ENCODE measurements at places on chromosomes 11 and 22. TPM values are rescaled to one million over a fixed set of nuclear protein-coding genes. Genes with fewer than 3 reads are reported as not detected.

Gene OPCML
- not detected for total RNA-seq

Gene PARVB
- total RNA-seq = 28.1 TPM

- DNase-seq = no peak
Observed at GRCh38 chr11:69335781-69336405, 41.9 kb downstream of the MYEOV start.

DNA sequence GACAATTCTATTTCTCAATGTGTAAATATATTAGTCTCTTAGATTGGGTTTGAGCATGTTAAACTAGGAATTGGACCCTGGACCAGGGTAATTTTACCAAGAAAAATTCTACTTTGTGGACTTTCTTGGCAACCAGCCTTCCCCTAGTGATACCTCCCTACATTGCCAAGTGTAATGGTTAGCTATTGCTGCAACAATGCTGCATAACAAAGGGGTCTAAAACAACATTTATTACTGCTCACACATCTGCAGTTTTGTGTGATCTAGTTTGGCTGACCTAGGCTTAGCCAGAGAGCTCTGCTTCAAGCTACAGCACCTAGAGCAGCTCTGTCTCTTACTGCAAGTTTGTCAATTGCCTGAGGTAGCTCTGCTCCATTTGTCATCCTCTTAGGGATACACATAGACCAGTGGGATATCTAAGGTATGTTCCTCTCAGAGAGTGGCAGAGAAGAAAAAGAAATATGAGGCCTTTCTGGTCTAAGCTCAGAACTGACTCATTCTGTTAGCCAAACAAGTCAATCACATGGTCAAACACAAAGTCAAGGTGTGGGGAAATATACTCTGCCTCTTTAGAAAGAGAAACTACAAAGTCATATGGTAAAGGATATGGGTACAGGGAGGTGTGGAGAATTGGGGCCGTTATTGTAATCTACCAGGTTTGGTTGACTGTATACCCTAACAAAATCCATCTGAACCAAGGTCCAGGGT is 2.0 kb upstream of the LAYN start:
- no peak for DNase-seq

Gene CARD10
- total RNA-seq = 43.1 TPM

Gene IFITM10
- total RNA-seq = 18.0 TPM

- DNase-seq = no peak
Observed at GRCh38 chr11:75298191-75298975, 53.1 kb downstream of the ARRB1 start.

- DNase-seq = no peak
Observed at GRCh38 chr11:86447763-86448480, 73.2 kb downstream of the CCDC81 start.

- DNase-seq = no peak
Observed at GRCh38 chr11:25941353-25941752, 390.6 kb upstream of the ANO3 start.

GRCh38 chr11:64924910-64925284 is 408 bp downstream of the PPP2R5B start:
- DNase-seq = no peak

Gene DBX1
- not detected for total RNA-seq

All from Panc1 (cell line).